ENCODE measurements at places on chromosomes 4 and X.

- peak; percentile 67 for DNase-seq
Measured at GRCh38 chrX:73214426-73215094, at the start of gene NAP1L2. TSS of gene NAP1L2 (minus strand) at chrX:73214851. CDS start at chrX:73214492, 359 bp downstream.

DNA sequence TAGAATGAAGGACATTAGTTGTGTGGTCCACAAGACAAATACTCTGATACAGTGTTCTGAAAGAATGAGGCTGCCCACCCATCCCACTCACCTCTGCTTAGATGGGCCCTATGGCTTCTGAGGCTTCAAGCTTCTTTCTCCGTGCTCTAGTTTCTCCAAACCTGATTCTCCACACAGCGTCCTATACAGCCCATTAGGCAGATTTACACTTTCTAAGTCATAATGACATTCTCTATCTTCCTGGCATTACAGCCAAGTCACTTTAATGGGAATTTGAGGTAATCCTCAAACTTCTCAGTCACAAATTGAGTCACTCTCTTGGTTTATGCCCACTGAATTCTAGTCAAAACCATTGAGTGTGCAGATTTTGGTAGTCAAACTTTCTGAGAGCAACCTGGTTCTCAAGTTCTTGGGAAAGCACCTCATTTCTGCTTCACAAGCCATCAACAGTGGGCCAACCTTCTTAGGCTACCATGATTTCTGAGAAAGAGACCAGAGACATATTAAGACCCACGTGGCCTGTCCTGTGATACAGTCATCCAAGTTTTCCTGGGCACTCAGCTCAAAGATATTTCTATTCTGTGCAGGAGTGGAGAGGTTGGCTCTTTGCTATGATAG is 6.2 kb upstream of the SETD7 start:
- DNase-seq: no peak

- DNase-seq: no peak
Measured at GRCh38 chr4:81307991-81308390, 93.0 kb upstream of the PRKG2 start.

DNA sequence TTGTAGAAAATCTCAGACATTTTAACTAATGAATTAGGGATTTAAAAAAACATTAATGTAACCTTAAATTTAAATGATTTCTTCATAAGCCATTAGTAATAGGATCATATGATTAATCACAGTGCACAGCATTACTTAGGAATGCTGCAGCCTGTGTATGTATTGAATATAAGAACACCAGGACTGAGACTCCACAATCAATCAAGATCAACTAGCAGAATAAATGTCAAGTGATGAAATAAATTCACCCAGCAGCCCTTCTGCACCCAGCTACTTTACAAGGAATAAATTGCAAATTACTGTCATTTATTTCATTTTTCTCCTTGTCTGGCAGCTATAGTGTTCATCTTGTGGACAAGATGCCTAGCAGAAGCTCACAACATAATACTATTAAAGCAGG is 46.5 kb downstream of the NEIL3 start:
- no peak for DNase-seq

GRCh38 chr4:10006231-10006600 is 15.1 kb downstream of the SLC2A9 start:
- no peak for DNase-seq

GRCh38 chr4:150656891-150657290 is 74.9 kb downstream of the MAB21L2 start:
- no peak for DNase-seq

GRCh38 chr4:138558886-138559285 is 316.7 kb upstream of the SLC7A11 start:
- no peak for DNase-seq

GRCh38 chr4:142079959-142080358 is 443.6 kb downstream of the IL15 start:
- no peak for DNase-seq

Measured in ecto neural progenitor cell (in vitro differentiated cells).